Fibroblast of skin of right quadriceps (primary cell): ENCODE measurements at places on chromosomes 7 and 10.
A peak's percentile ranks its signal among the peaks of the same experiment; 100 is the strongest.

DNA sequence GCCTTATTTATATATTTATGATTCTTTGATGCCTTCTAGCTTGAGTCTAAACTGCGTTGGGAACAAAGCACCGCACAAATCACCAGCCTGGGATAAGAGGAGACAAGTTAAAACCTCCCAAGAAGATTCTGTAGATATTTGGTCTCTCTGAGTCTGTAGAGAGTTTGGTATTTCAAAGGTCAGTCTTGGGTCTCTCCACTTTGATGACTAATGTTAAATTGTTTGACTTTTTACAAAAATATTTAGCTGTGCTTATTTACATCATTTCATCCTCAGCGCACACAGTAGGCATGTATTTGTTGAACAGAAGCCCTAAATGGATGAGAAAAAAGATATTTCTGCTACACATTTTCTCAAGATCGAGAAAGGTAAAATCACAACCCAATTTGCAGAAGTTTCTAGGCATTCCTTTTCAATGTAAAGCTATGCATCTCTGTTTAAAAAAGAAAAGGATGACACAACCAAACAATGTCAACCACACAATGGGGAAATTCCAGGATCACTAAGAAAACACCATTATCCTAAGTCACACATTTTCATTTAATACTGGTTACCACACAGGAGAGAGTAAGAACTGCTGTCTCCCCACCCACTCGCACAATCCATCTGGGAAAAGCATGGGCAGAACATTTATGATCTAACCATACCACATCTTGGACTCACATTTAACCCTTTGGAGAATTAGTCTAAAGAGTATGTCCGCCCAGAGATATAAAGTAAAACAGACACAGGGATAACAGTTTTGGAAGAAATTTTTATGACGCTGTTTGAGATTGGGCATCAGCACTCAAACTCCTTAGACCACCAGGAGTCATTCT lies 4.4 kb downstream of the CDK6 start:
- DNase-seq: peak; percentile 93

DNA sequence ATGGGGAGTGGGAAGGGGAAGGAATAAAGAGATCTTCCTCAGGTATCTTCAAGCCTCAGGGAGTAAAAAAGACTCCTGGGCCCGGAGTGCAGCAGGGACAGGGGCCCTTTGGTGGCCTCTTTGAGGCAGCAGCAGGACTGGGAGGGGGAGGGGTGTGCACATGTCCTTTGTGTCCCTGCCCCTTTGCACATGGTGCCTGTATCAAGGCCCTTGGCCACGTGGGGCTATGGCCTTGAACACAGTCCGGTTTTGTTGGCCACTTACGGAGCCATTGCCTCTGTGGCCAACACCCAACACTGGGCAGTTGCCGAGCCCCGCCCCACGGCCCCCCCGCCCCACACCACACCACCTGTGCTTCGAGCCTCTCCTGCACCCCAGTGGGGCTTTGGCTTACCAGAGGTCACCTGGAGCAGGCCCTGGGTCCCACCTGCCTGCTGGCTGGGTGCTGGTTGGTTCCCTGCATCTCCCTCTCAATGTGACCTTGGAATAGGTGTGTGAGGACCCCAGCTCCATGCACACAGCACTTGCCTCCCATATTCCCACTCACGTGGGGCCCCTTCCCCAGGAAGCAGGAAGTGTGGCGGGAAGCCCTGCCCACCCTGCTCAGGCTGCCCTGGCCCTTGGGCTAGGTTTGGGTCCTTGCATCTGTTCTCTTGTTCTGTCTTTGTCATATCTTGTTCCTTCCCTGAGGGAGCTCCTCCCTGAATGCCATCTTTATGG lies 5.4 kb downstream of the SAP25 start:
- DNase-seq: no peak

DNA sequence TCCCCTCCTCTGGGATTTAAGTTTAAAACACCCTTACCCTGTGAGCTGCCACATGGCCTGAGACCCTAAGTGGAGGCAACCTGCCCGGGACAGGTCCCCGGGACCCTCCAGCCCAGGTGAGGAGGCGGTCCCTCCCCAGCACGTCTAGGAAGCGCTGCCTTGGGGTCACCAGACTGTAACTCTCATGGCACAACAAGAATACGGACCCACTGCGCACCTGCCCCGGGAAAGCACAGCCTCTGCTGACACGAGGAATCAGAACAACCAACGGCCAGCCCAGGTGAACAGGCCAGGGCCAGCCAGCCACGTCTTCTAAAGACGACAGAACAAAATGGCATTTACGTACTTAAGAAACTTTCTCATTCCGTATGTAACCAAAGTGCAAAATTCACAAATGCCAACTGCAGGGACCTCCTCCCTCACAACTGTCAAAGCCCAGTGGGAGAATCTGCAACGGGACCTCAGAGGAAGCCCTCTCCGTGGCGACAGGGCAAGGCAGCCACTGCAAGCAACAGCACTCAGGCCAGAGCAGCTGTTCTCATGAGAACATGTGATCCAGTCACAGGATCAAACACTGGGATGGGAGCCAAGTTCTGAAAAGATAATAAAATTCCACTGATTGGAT lies 208.4 kb downstream of the DIP2C start:
- DNase-seq: no peak

- DNase-seq: no peak
Measured at GRCh38 chr10:82092111-82092510, 217.1 kb downstream of the NRG3 start.

DNA sequence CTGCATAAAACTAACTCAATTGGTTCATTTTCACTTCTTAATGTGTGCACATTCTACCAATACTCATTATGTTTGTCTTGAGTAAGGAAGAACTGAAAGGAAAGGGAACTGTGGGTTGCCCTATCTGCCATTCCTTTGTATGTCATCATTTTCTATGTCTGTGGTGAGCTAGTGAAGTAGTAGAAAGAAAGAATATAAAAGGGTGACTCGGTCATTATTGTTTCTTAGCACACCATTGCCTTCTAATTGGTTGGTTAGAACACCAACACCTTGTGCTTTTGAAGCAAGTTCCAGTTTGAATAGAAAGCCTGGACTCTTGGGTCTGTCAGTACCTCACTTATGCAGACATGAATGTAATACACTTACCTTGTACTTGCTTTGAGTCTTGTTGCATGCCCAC lies 64.3 kb upstream of the MDFIC start:
- peak; percentile 16 for DNase-seq
